ENCODE measurements at places on chromosomes 2 and 18.

DNA sequence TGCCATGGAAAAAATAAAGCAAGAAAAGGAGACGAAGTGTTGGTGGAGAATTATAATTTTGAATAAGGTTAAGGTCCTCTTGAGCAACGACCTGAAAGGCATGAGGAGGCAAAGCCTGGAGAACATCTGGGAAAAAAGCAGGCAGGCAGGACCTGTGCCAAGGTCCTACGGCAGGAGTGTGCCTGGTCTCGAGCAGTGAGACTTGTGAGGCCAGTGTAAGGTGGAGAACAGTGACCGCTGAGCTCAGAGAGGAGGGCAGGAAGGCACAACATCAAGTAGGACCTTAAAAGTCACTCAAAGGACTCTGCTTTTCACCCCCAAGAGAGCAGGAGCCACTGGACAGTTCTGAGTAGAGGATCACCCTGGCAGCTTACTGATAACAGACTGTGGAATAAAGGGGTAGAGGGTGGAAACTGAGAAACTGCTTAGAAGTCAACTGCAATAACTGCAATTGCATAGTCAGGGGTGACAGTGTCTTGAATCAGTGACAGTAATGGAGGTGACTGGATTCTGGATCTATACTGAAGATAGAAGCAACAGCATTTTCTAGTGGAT lies 3.5 kb downstream of the NOL10 start:
- DNase-seq, result no peak

GRCh38 chr2:191114403-191114886 lies 36.3 kb downstream of the STAT4 start:
- peak; percentile 8 for DNase-seq

DNA sequence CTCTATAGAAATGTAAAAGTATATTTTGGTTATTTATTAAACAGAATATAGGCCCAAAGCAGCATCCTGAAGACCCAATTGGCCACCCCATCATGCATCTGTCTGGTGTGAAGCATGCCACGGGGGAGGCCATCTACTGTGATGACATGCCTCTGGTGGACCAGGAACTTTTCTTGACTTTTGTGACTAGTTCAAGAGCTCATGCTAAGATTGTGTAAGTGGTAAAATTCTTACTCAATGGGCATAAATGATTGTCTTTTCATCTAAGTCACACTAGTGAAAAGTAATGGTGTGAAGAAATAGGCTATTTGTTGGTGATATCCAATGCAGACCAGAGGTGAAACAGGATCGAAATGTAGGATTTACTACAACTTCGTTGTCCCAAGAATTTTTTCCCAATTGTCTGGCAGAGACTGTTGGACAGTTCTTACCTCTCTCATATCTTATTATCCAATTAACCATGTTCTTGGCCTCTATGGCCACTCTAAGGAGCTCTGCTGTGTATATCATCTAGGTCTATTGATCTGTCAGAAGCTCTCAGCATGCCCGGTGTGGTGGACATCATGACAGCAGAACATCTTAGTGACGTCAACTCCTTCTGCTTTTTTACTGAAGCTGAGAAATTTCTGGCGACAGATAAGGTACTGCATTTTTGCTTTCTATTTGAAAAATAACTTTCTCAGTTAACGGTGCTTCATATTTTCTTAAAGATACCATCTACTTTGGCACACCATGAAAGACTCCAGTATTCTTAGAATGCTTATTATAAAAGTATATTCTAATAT lies 35.0 kb downstream of the AOX1 start:
- no peak for DNase-seq

DNA sequence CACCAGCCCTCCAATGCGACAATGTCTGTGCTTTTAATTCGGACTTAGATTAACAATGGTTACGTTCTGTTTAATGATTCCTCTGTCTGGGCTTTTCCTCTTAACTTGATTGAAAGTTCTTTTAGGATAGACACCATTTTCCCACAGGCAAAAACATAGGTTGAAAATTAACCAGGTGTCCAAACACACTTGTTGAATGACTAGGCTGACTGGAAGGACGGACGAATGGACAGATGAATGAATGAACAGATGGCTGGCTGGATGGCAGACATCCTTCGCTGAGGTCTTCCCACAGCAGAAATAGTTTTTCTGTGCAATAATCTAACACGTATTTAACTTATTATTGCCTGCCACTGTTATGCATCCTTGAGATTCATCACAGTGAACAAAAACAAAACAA lies 298.8 kb downstream of the SRBD1 start:
- no peak for DNase-seq

GRCh38 chr2:241185961-241186360 lies 2.5 kb upstream of the ANO7 start:
- DNase-seq, result no peak

DNA sequence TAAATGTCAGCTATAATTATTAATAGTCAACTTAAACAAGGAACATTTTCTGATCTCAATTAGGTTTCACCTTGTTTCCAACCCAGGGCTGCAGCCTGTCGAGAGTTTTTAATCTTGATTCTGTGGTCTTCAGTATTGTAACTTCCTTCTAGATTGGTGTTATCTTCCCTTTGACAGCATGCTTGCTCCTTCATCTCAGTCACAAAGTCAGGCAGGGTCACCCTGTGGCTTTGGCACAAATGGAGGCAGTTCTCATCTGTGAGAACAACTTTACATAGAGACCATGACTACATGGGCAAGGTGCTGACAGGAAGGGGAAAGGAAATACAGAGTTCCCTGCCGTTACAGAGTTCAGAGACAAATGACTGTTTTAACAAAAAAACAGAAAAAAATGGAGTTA lies 50.5 kb downstream of the HNRNPLL start:
- DNase-seq, result no peak

DNA sequence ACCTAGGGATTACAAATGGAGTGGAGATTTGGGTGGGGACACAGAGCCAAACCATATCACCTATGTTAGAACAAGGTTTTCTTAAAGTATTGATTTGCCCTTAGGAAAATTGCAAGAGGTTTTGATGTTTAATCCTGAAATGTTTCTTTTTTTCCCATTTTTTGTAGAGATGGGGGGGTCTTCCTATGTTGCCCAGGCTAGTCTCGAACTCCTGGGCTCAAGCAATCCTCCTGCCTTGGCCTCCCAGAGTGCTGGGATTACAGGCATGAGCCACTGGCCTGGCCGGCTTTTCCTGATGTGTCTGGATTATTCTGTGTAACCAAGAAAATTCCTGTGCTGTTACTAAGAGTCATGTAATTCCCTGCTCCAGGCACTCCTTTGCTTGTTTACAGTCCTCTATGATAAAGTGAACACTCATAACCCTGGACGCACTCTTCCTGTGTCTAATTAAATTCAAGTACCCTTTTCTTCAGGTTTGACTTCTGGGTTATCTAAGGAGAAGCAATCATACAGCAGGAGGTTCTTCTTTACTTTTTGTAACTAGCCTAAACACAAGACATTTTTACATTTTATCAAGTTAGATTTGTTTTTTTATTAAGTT lies 15.0 kb upstream of the CTDP1 start:
- DNase-seq, result peak; percentile 37

DNA sequence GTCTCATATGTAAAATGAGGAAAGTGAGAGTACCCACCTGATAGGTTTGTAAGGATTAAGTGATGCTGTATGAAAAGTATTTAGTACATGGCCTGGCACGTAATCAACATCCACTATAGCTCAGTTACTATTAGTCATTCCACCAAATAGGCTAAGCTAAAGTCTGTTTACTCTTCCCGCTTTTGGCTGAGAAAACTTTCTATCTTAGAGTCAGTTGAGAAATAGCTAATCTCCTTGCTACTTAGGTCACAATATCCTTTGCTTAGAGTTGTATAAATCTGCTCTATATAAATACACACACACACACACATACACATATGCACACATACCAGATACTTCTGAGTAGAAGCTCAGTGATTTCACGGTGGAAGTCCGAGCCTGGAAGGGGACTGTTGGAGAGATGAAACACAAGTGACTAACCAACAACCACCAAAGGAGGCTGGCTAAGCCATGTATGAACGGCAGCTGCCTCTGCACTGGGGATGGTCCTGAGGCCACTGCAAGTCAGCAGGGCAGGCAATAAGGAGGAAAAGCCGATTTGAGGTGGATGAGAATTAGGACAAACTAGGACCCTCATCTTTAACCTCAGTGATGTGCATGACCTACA lies 104.6 kb upstream of the EPHA4 start:
- peak; percentile 22 for DNase-seq

- no peak for DNase-seq
Measured at GRCh38 chr2:12930391-12930790, 213.7 kb downstream of the TRIB2 start.

GRCh38 chr18:46224181-46224775 lies 120.1 kb downstream of the HAUS1 start:
- no peak for DNase-seq

DNA sequence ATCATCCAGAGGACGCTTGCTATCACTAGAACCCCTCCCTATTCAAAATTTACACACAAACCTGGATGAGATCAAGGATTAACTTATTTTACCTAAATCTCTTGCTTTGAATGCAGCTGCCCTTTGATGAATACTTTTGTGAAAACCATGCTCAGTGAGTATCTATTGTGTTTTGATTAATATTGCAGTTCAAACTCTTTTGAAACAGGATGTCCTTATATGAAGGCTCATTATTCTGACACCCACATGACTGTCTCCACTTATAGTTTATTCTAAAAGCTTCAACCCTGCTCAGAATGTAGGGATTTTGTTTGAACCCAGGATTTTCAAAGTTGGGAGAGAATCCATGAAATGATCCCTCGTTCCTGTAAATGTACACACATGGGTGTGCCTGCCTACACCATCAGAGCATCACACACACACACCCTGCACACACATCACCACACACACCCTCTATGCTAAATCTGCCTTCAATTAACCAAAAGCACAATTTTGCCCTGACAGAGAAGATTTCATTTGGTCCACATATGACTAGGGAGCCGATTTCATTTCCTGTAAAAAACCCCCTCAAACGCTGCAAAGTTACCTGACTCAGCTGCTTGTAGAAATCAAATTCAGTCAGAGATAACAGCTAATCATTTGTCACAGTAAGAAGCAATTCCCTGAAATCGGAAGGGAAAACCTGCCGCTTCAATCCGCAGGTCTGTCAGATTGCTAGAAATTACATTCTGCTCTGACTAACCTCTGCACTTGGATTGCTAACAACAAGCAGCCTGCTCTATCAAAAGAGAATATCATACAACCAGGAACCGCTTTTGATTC lies 65.2 kb downstream of the ZEB2 start:
- peak; percentile 34 for DNase-seq

GRCh38 chr18:27595113-27595838 lies 410.2 kb upstream of the CHST9 start:
- no peak for DNase-seq

DNA sequence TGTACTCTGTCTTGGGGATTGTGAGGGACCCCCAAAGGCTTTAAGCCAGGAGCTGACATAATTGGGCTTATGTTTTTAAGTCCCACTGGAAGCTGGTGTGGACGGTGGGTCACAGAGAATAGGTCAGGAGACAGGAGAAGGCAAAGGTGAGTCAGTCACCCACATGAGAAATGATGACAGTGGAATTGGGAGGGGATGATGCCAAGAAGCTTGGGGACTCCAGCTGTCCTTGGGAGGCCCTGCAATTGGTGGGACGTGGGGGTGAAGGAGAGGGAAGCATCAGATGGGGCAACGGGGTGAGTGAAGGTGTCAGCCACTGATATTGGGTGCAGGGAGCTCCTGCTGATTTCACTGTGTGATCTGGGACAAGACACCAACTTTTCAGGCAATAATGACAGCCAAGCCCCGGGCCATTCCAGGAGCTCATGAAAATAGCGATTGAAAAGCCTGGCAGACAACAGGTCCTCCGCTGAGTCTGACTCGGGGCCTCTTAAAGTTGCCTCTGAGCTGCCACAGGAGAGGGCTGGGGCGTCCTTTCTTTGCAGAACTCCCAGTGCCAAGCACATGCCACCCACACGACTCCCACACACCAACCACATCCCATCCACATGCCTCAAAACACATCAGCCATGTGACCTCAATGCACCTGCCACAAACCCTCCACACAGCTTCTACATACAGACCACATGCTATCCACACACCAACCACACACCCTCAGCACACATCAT lies 13.4 kb downstream of the TNS1 start:
- DNase-seq, result no peak

- DNase-seq, result no peak
Measured at GRCh38 chr2:160096409-160096808, 34.0 kb upstream of the PLA2R1 start.

DNA sequence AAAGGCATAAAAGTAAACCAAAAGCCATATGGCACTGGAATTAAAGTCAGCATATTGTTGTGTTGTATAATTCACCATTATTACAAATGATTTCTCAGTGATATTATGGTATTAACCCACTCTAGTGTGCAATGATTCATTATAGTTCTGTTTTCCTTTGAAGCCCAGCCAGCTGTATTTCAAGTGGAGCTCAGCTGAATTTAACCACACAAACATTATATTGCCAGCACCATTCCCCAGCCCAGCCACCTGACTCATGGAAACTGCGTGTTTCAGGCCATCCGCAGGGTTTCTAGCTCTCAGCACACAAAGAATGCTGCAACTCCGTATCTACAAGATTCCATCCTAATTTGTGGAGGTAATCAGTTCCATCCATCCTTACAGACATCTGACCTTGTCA lies 166.8 kb upstream of the CHAC2 start:
- DNase-seq, result peak; percentile 13

- DNase-seq, result no peak
Measured at GRCh38 chr2:227932403-227932802, 61.0 kb downstream of the DAW1 start.

- DNase-seq, result peak; percentile 24
Measured at GRCh38 chr2:190912726-190913125, 32.1 kb downstream of the GLS start.

- DNase-seq, result peak; percentile 73
Measured at GRCh38 chr2:40244675-40245074, 207.2 kb downstream of the SLC8A1 start.

DNA sequence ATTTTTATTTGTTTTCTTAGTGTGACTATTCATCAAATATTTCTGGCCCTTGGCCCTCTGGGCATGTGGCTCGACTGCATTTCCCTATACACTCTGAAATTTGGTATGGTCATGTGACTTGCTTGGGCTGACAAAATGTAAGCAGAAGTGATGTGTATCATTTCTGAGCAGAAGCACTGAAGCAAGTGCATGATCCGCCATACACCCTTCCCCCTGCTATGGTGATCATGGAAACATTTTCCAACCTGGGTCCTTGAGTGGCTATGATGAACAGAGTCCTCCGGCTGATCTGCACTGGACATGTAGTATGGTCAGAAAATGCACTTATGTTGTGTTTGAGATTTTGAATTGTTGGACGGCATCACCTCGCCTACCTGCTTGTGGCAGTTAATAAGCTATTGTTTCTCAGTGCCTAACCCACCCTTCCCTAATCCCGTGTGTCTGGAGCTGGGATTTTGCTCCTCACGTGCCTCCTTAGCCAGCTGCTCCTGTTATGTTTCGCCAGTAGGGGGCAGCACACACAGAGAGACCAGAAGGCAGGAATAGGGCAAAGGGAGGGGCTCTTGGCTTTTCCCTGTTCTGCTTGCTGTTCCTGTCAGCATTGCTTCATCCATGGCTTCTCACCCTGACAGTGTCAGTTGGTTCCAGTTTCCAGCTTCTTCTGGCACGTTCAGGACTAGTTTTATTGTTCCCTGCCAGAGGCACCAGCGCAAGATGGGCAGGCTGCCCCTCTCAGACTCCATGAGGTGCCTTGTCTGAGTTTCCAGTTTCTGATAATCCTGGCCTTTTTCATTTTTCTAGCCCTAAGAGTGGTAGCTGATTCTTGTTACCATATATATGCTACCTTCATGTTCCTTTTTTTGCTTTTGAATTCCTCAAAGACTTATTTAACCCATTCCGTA lies 207.4 kb downstream of the ARL6IP6 start:
- peak; percentile 69 for DNase-seq

GRCh38 chr18:50653402-50654093 lies 93.7 kb downstream of the MAPK4 start:
- no peak for DNase-seq

Data from fibroblast of mammary gland (primary cell).